Large intestine (tissue), 12 donors: ENCODE measurements at places on chromosomes 7 and 10. TPM values are rescaled to one million over a fixed set of nuclear protein-coding genes. Genes with fewer than 3 reads are reported as not detected.

Gene TRIM24
- polyA plus RNA-seq: 35.8 TPM

Gene PRPS1L1
- not detected for polyA plus RNA-seq

Gene DENND11
- 53.4 TPM for polyA plus RNA-seq

Gene CCM2
- 19.5 TPM for polyA plus RNA-seq

Gene COL1A2
- polyA plus RNA-seq: 532 TPM

Gene SORBS1
- polyA plus RNA-seq: 60.2 TPM

Gene TMEM254
- 49.6 TPM for polyA plus RNA-seq

Gene HABP2
- 27.7 TPM for polyA plus RNA-seq

Gene FAM241B
- 6.4 TPM for polyA plus RNA-seq

Gene PRTFDC1
- 34.3 TPM for polyA plus RNA-seq

Gene CDK14
- polyA plus RNA-seq: 9.7 TPM

GRCh38 chr10:44355630-44356029 is 29.3 kb downstream of the CXCL12 start:
- no peak for DNase-seq

DNA sequence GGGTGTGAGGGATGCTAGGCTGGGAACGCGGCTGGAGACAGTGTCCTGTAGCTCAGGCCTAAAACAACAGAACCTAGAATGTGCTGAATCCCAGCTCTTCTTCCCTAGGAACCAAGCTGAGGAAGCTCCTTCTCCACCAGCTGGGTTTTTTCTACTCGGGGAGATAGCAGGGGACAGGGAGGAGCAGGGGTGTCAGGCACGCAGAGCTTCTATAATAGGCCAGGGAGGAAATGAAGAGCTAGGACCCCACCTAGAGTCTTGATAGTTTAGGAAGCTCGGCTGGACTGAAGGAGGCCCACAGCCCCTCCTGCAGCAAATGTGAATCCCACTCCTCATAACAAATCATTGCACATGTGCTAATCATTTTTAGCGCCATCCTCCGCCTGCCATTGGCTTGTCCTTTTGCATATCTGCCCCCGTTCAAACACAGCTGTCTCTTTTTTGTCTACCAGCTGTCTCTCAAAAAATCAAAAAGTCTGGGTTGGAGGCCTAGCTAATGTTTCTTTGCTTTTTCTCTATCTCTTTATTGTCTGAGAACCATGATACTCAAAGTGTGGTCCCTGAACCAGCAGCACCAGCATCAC is 24.1 kb upstream of the FAM180A start:
- no peak for DNase-seq

GRCh38 chr10:122051609-122052385 is 62.8 kb downstream of the TACC2 start:
- peak; percentile 70 for DNase-seq

DNA sequence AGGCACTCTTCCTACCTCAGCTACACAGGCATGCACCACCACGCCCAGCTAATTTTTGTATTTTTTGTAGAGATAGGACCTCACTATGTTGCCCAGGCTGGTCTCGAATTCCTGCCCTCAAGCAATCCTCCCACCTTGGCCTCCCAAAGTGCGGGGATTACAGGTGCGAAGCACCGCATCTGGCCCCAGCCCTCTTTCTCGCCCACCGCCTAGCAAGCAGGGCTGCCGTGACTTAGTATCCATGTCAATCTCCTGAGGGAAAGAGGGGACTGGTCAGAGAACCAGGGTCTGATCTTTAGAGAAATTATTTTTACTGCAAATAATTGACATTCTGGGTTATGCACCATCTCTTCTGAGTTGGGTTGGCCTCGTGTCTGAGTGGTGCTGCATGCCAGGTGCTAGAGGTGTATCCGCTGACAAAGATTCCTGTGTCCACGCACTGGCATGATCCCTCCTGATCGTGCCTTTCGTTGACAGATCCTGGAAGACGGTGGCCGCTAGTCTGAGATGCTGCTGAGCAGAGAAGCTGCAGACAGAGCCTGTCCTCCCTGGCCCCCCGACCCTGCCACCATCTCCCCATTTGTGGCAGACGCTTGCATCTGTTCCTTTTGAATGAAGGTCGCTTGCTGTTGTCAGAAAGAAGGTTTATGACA is 22.7 kb downstream of the WIPI2 start:
- no peak for DNase-seq

DNA sequence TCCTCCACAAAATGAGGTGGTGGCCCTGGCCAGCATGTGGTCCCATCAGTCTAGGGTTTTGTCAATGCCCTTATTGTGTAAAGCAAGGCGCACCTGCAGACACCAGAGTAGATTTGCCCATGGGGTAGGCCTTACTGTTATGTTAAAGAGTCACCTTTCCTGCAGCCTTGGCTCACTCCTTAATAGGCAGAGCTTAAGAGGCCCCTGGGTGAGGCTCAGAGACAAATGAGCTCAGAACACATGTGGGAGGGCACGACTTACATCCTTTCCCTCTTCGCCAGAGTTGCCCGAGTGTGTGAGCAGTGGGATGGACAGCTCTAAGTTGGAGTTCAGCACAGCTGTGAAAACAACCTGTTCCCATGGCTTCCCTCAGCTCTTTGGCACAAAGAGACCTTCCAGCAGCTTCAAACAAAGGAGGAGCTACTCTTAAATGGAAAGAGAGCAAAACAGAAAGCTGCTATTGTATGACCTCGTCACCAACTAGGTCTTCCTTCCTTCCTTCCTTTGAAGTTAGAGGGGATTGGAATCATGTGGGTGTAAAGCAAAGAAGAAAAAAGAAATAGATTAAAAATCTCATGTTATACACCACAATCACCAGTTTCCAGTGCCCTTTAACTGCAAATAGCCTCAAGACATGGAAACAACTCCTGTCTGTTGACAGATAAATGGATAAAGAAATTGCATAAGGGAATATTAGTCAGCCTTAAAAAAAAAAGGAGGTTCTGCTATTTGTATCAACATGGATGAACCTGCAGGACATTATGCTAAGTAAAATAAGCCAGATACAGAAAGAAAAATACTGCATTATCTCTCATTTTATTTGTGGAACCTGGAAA is 11.9 kb upstream of the XPNPEP1 start:
- no peak for DNase-seq

DNA sequence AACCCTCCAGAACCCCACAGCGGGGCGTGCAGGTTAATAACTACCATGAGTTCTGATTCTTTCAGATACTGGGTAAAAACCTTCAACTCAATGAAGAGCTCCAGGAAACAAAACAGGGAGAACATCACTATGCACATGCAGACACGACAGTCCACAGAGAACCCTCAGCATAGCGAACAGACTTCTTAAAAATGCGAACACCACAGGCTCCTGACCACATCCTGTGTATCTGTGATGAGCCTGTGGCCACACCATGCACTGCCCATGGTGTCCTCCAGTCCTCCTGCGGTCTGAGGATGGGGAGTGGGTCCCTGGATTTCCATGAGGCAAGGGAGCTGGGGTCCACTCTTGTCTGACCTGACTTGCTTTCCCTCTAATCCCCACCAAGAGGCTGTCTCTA is 107.2 kb downstream of the COBL start:
- no peak for DNase-seq

DNA sequence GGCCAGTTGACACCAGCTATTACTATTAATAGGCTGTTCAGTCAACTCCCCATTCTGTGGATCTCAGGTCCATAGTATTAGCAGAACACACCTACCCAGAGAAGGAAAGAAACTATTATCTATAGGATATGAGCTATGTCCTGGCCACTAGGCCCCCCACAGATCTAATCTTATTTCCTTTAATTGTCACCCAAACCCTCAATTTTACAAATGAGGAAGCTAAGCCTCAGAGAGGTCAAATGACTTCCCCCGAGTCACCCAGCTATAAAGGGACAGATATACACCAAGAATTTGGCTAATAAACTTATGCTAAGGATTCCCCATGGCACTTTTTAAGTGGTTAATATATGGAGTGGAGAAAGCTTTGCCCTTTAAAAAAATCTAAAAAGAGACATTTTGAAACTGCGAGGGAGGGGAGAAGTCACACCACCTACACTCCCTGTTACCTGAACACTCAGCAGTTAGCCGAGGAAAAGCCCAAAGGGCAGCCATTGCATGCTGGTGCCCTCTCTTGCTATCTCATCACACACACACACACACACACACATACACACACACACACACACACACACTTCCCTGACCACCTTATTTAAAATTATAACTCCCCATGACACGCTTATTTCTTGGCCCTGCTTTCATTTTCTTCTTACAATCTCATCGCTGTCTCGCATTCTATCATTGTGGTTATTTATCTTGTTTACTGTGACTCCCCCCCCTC is 157.0 kb upstream of the ADO start:
- DNase-seq: no peak

GRCh38 chr10:126928274-126928673 is 23.0 kb downstream of the DOCK1 start:
- DNase-seq: no peak

DNA sequence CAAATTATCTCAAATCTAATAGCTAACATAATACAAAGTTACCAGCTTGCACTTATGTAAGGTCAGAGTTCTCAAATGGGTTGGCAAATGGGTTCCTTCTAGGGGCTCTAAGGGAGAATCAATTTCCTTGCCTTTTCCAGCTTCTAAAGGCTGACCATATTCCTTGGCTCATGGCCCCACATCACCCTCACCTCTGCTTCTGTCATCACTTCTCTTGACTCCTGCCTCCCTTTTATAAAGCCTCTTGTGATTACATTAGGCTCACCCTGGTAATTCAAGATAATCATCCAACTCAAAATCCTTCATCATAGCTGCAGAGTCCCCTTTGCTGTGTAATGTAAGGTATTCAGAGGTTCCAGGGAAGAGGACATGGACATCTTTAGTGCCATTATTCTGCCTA is 42.1 kb downstream of the CHN2 start:
- no peak for DNase-seq

DNA sequence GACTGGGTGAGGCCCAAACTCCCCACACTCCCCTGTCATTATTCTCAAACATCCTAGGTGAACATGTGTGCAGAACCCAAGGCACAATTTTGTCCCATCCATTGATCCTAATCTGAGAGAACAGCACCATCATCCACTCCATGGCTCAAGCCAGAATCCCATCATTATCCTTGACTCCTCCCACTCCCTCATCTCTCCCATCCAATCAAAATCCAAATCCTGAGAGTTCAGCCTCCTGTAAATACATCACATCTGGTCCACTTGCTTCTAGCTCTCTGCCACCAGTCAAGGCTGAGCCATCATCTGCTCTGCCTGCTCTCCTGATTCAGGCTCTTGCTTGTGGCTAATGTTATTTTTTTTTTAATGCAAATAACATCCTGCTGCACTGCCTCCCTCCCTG is 75.9 kb upstream of the SLF2 start:
- no peak for DNase-seq

DNA sequence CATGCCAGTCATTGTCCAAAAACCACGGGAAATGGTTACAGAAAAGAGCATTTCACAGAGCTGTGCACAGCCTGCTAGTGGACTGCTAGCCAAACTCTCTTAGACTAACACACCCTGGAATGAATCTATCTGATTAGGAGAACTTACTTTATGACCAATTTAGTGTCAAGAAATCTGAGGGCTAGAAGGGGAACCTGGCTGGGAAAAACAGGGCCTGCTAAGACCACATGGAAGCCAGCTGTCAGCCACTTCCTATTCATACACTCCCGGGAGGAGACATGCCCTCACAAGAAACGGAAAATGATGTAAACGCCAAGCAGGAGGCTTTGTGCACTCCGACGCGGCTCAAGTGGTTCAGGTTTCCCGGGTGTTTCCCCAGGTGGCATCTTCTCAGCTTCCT is 54.8 kb downstream of the MPP7 start:
- DNase-seq: no peak

- no peak for DNase-seq
These were observed 35.6 kb downstream of the PRPS1L1 start for GRCh38 chr7:17991866-17992648.

DNA sequence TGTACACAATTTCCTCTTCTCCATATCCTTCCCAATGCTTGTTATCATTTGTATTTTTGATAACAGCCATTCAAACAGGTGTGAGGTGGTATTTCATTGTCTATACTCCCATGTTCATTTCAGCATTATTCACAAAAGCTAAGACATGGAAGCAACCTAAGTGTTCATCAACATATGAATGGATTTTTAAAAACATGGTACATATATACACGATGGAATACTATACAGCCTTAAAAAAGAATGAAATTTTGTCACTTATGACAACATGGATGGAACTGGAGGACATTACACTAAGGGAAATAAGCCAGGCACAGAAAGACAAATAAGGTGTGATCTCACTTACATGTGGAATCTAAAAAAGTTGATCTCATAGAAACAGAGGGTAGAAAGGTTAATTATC is 109.3 kb downstream of the SEMA3C start:
- no peak for DNase-seq

DNA sequence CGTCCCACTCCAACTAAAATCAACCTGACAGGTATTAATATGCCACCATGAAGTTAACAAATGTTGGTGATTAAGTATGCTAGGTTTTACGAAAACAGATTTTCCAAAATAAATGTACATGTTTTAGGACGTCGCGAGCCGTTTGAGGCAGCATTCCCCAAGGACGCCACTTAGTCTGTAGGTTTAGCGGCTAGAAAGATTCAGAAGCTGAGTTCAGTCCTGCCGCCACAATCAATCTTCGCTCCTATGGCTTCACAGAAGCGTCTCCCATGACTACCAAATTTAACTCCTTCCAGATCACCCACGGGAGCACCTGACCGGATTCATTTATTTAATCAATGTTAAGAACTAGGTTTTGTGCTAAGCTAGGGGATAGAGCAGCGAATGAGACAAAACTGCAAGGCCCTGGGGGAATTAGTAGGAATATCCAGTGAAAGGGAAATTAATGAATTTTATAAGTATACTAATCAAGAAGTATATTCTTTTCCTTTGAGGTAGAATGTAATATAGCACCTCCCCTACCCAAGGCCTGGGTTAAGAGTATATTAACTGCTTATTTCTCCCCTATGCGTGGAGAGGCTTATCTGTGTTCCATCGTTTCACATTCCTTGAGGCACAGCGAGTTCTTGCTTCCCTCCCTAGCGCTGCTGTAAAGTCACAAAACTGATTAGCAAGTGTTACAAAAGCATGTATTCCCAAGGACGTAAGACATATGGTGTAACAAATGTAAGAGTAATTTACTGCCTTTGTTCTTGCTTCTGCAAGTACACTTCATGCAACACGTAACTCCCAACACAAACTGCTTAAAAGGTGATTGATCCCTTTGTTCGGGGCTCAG is 994 bp upstream of the CYP51A1 start:
- peak; percentile 93 for DNase-seq

GRCh38 chr7:81845744-81846241 is 75.9 kb upstream of the HGF start:
- no peak for DNase-seq

DNA sequence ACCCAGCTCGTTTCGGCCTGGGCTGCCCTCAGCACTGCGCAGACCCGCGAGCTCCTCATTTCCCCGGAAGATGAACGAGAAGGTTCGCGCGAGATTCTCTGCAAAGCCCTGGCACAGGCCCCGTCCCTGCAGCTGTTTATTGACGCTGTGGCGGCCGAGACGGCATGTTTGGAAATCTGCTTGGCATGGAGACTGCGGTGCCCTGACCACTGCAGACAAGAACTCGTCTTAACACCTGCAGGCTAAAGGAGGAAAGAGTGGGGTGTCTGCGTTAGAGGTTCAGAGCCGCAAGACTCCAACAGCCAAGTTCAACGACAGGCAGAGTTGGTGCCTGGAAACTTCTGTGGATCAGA is 125.6 kb downstream of the DNAJB6 start:
- no peak for DNase-seq
